ENCODE measurements at places on chromosomes 7 and 10.

DNA sequence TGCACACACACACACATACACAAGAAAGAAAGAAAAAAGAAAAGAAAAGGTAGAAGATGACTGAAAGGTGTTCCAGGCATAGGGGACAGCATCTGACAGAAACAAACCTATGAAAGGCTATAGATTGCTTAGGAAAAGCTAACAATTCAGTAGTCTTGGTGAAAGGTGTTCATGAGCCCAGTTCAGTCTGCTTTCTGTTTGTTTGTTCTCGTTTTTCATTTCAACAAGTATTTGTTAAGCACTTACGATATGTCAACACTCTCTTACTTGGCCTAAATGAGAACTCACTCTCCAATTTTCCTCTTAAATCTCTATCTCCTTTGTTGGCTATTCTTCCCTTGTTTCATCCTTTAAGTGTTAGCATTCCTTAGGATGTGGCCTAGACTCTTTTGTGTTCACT, 133.2 kb downstream of the GRM8 start:
- no peak for DNase-seq

DNA sequence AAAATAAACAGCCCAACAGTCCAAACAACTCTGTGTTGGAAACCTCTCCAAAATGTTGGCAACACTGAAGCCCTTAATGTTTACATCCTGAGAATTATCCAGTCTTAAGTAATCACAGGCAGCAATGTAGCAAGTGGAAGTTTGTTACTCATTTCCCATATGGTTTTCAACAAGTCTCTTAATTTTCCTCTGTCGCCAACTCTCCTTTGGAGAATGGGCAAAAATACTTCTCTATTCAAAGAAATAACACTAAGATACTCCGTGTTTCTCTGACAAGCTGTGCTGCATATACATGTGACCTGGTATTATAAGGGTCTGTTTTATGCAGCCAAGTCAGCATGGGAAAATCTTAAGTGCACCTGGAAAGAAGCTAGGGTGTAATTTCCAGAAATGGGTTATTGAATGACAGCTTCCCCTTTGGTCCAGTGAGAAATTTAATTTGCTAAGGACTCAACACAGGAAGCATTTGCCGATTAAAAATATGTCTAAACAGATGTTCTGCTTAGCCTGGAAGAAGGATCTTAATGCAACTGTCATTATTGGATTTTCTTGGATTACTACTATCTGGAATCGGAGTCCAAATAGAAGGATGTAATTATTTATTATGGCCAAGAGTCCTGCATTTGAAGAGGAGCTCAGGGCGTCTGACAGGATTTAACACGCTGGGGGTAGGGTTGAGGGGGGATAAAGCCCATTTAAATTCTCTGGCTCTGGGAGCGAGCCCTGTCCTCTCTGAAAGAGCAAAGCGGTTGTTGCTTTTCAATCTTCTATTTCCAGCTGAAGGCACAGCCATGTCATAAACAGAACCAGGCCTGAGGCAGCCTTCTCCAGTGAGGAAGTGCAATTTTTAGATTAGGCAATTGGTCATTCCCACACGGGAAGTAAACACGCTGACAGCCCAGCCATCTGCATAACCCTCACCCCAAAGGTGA, 73.1 kb downstream of the TLL2 start:
- DNase-seq = no peak

GRCh38 chr7:4631380-4632179, 50.5 kb upstream of the FOXK1 start:
- peak; percentile 74 for DNase-seq

DNA sequence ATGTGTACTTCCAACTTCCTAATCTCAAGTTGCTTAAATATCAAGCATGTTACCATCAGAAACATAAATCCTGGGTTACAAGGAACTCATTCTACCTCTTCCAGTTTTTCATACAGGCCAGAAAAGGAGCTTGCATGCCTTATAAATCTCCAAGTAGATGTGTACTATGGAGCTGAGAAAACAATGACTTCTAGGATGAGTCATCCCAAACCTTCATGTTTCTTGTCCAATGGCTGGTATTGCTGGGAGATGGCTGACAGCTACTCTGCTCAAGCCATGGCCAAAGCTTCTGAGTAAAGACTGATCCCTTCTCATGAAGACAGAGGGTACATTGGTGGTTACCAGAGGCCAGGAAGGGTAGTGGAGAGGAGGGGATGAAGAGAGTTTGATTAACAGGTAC, 8.6 kb downstream of the RAPGEF5 start:
- no peak for DNase-seq

DNA sequence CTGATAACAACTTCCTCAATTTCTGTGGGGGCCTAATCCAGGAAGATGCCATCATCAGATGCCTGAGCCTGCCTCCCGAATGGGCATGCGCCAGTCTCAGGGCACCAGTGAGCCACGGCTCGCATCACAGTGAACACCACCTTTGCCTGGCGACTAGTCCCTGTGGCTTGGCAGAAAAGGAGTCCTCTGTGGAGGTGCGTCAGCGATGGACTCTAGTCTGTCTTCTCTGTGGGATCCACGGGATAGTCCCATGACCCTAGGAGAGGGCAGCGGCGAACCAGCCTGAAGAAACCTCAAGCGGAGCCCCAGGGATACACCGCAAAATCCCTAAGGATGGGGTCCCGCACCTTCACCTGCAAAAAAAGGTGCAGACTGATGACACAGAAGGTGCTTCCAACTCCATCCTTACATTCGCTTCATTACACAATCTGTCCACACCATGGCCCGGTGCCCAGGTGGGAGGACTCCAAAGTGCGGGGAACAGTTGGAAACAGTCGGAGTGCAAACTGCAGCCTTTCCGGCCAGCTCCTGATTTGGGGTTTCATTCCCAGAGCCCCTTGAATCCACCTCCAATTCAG, 35.1 kb upstream of the ZNF273 start:
- DNase-seq = no peak

DNA sequence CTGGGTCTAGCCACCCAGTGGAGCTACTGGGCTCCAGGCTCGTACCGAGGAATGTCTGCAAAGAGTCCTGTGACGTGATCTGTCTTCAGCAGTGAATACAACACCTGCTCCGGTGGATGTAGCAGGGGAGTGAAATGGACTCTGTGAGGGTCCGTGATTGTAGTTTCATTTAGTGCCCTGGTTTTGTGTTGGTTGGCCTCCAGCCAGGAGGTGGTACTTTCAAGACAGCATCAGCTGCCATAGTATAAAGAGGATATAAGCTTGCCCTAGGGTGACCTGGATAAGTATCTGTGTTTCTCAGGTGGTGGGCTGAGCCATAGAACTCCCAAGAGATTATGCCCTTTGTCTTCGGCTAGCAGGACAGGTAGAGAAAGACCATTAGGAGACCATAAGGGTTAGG, 24.6 kb upstream of the WNT2 start:
- no peak for DNase-seq

DNA sequence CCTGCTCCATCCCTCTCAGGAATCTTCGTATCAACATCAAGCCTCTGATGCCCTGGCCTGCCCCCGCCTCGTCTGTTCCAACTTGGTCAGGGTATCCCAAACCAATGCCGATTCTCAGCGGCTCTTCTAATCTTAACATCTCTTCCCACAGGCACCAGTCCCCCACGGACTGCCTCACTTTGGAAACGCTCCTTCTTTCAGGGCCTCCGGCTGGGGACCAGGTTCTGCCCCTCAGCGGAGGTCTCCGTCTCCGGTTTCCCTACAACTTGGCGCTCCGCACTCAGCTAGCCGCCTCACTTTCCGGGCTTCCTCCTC, 488 bp downstream of the ABCF2 start:
- DNase-seq = no peak
